Natural killer cell treated with Interleukin-12 subunit alpha and Interleukin-12 subunit beta and Interleukin-15 and Interleukin-18, amount 100 ng/mL, for 72 hours (primary cell): ENCODE measurements at places on chromosomes 1 and 21. TPM values are rescaled to one million over a fixed set of nuclear protein-coding genes. Genes with fewer than 3 reads are reported as not detected.

DNA sequence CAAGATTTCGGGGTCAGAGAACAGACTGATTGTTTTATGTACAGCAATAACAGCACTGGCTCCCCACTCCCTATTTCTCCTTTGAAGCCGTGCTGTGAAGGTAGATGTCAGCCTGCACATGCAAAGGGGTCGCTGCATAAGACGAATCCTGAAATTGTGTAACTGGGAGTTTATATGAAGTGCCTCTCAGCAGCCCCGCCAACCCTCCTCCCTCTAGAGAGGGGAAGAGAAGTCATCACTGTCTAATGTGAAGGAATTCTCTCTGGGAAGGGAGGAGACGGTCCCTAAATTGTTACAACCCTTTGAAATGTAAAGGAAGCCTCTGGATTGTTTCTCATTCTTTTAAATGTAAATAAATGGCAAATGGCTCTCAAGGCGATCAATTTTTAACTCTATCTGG is 545.3 kb downstream of the PLA2G4A start:
- DNase-seq = no peak

Gene IL23R
- total RNA-seq = 7.4 TPM

GRCh38 chr1:11648039-11648438 is 6.2 kb downstream of the FBXO2 start:
- DNase-seq = no peak

DNA sequence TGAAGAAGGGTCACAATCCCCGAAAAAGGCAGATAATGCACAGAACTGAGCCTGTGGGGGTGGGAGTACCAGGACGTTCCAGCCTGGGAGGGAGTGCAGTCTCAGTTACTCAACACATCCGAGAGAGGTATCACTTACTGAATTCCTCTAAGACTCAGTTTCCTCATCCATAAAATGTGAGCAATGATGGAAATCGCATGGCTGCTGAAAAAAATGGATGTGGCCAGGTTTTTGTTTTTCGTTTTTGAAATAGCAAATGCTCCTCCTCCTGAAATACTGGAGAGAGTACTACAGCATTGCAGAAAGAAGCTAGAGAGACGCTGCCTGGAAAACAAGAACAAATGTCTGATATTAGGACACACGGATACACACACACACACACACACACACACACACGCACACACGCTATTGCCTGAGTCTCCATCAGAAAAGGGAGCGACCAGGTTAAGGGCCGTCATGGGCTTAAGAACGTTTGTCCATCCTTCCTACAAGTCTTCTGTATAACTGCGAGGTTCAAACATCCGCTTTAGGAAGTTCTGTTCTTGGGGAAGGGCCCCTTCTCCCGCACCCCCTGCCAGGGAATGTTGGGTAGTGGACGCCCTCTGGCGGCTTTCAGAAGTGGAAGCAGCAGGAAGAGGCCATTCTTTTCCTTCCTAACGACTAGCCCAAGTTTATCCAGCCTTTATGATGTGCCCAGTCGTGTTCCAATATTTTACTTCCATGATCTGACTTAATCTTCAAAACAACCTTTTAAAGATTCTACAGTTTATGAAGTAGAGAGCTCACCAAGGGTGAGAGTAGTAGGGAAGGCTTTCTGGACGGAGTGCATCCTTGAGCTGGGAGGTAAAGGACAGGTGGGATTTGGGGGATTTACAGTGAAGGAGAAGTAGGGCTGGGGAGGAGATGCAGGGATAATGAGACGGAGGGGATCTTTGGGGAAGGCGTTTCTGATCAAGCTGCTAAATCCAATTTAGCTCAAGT is 699 bp upstream of the NES start:
- peak; percentile 61 for DNase-seq

Gene SAMSN1
- total RNA-seq = 383 TPM

Gene APCS
- not detected for total RNA-seq

DNA sequence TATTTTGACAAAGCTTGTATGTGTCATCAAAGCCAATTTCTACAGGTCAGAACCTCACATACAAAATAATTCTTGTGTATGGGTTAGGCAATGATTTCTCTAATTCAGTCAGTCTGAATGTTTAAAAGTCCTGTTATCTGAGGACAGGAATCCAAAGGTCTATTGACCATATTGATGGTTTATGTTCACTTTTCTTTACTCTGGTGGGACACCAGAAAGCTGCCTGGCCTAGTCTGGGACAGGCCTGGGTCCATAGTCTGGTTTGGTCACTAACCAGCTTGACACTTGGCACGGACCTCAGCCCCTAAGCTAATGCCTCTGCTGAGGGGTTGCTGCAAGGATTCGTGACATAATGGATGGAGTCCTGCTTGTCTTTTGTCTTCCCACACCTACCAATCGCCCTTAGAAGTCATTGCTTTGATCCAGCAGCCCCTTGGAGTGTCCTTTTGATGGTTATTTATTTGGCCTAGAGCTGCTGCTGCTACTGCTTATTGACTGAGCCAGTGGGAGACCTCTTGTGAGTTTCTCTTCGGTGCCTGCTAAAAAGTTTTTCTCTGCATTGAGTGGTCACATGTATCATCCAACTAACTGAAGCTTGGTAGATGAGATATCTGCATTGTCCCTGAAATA is 15.7 kb downstream of the IFNAR2 start:
- DNase-seq = no peak

Gene NDUFS2
- total RNA-seq = 86.2 TPM

Gene KCNJ10
- not detected for total RNA-seq

GRCh38 chr1:172360985-172361384 is 59.5 kb upstream of the C1orf105 start:
- no peak for DNase-seq

Gene TNFAIP8L2
- total RNA-seq = 10.2 TPM

DNA sequence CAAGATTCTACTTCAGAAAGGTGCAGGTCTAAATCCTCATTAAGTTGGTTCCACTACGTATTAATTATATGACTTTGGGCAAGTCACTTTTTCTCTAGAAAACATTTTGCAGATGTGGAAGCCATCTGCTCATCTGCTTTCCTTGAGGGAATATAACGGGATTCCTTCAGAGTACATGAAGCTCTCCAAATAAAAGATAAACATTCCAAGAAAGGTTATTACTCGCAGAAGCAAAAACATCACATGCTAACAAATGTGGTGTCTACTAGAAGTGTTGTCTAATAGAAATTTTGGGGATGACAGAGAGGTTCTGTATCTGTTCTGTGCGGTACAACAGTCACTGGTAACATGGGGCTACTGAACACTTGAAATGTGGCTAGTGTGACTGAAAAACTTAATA is 60.2 kb downstream of the NIBAN1 start:
- DNase-seq = no peak

- DNase-seq = no peak
These were observed 23.1 kb upstream of the UMODL1 start for GRCh38 chr21:42047821-42048613.

GRCh38 chr1:53573522-53573921 is 114.3 kb downstream of the DMRTB1 start:
- DNase-seq = peak; percentile 8

GRCh38 chr1:207463021-207463420 is 8.9 kb downstream of the CR2 start:
- DNase-seq = no peak

Gene SH3BGR
- 0.83 TPM for total RNA-seq

Gene IARS2
- total RNA-seq = 53.8 TPM

Gene CD247
- 169 TPM for total RNA-seq
